Left hindlimb (tissue), 1 donor: ENCODE measurements at places on chromosomes 3 and 15.

DNA sequence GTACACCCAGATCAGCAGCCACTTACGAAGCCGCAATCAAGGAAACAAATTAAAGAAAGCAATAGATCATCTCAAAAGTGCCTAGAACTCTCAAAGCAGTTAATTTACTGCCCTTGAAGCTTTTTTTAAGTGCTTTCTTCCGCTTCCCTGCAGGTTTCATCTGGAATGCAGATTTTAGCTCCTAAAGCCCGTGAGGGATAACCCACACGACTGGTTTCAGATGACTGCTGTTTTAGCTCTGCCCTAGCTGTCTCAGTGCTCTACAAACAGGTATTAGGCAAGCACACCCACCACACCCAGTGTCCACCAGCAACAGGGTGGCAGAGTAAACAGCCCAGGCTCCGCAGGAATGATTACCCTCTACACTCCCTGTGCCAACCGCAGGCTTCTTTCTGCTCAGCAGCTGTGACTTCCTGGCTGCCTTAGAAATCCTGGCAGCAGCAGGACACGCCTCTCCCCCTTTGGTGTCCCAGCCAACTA, 126.0 kb downstream of the FMN1 start:
- DNase-seq, result peak; percentile 77

GRCh38 chr15:63499611-63500010, 4.8 kb upstream of the USP3 start:
- no peak for DNase-seq

DNA sequence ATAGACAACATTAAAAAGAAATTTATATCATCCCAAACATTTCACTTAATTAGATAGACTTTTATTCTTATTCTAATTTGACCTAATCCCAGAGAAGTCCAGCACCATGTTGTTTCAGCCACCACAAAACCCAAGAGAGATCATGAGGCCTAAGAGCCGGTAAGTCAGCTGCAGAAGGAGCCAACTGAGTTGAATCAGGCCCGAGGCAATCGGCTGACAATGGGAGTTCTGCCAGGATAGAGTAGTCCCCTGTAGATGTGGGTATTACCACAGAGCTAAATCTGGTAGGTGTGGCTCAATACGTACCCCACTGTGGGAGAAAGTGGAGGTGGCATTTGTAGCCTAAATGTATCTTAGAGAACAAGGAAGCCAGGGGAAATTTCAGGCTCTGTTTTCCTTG, 49.7 kb upstream of the UMPS start:
- DNase-seq, result no peak

GRCh38 chr3:37039161-37039846, 46.0 kb downstream of the MLH1 start:
- no peak for DNase-seq

DNA sequence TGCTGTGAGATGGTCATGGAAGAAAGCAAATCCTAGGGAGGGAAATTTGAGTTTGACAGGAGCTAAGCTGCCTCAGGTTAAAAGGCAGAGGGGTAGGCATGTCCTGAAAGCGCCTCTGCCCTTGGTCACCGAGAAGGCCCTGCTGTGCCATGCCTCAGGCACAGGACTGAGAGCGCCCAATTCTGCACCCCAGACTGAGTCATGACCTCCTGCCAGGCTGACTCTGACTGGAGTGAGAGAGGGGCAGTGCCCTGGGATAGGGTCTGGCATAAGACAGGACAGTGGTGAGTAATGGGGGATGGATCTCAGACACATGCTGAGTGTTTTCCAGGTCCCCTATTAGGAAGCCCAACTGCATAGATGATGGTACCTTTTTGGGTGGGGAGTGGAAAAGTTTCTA, 44.4 kb downstream of the EPHB1 start:
- DNase-seq, result no peak

DNA sequence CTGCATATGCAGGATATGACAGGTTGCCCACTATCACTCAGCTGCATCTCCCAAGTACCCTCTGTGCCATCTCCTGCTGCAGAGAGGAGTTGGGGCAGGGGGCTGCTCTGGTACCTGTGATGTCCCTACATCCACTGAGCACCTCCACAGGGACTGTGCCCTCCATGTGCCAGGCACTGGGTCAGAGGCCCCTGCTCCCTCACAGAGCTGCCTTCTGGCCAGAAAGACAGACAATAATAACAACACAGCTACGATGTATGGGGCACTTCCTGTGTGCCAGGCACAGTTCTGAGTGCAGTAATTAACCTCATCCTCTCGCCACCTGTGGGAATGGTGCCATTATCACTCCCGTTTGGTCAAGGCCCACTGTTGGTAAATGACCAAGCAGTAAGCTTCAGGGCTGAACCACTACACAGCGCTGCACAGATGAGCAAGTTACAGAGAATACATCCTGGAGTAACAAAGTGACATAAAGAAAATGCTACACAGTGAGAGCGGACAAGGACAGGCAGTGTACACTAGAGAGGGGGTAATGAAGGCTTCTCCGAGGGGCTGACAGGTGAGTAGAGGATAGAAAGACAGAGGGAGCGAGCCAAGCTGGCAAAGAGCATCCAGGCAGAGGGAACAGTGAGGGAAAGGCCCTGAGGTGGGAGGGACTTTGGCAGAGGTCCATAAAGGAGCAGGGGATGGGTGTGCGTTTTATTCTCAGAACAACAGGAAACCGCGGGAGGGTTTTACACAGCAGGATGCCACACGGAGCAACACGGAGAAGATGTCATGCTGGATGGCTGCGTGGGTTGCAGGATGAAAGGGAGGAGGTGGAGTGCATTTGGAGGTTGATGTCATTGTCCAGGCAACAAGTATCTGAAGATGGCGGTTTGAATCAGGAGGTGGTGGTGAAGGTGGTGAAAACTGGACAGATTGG, 13.6 kb downstream of the WNT7A start:
- no peak for DNase-seq

- no peak for DNase-seq
These were observed 24.0 kb upstream of the TEX9 start for GRCh38 chr15:56341201-56341600.

GRCh38 chr3:44237161-44237560, 4.5 kb upstream of the TOPAZ1 start:
- DNase-seq, result no peak

DNA sequence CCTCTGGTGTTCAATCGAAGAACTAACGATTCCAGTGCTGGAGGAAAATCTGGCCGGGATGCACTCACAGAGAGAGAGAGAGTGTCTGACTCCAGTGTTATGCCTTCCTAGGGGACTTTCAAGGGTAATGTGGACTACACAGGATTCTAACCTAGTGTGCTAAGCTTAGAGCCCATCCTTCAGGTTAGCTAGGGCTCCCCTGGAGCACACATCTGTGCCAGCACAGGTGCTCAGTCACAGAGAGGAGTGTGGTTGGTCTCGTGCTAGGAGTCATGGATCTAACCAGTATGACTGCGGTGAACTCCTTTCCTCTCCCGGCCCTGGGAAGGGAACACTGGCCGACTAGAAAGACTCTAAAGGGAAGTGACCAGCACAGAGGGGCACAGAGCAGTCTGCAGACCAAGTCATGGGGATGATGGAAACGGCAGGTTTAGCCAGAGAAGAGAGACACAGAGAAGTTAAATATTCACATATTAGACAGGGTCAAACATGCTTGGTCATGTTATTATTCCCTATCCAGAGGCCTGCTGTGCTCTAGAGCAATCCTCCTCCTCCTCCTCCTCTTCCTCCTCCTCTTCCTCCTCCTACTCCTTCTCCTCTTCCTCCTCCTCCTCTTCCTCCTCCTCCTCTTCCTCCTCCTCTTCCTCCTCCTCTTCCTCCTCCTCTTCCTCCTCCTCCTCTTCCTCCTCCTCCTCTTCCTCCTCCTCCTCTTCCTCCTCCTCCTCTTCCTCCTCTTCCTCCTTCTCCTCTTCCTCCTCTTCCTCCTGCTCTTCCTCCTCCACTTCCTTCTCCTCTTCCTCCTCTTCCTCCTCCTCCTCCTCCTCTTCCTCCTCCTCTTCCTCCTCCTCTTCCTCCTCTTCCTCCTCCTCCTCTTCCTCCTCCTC, 280.3 kb downstream of the XXYLT1 start:
- no peak for DNase-seq

DNA sequence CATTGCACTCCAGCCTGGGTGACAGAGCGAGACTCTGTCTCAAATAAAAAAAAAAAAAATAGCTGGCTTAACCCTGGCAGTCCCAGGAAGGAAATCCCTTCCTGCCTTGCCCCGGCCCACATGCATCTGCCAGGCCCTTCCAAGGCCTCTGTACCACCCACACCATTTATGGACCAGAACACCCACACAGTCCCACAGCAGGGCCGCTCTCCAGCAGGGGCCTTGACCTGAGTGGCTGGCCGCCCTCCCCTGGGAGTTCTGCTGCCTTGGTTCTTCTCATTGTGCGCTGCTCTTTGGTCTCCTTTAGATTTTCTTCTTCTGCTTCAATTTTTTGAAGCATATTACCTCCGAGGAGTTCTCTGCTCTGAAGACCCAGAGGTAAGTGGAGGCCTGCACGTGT, 16.1 kb upstream of the CPNE9 start:
- DNase-seq, result no peak

DNA sequence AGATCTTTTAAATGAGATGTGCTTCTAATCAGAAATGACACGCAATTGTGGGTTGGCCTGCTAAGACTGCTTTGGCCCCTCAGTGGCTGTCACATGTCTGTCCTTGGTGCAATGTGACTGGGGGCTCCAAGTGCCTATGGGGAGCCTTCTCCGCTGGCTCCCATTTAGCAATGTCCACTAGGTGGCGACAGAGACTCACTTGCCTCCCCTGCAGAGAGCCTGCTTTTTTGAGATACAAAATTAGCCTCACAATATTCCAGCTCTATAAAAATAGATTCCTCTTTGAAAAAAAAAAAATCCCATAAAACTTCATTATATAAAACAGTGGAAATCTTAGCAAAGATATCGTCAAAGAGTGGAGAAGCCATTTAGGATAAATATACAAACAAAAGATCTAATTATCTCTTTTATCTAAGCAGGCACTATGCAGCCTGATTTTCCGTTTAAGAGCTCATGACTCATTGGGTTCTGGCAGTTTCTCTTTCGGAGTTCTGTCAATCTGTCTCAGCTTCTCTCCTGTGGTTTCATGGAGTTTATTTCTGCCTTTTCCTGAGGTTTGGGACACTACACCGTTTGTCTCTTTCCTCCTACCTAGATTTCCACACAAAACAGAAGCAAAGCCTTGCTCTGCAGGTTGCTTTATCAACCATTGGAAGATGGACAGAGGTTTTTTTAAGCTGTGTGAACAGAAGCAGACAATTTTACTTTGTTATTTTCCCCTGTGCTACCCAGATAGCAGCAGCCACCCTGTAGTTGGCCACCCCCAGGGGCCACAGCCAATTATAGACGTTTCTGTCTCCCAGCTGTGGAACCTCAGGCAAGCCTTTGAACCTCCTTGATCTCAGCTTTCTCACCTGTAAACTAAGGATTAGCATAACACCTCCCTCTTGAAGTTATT, 68.4 kb upstream of the TNFAIP8L3 start:
- peak; percentile 61 for DNase-seq

DNA sequence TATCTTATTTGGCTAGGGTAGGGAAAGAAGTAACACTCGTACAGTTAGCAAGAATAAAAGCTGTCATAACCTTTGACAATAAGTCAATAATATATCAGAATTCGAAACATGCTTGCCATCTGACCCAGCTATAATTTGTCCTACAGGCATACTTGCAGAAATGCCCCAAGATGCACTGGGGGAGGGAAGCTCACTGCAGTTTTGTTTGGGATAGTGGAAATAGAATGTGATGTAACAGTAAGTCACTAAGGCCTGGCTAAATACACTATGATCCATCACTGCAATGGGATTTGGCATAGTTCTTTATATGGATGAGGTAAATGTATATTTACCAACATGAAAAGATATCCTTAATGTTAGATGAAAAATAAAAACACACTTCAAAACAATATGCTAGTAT, 25.5 kb upstream of the TMOD3 start:
- DNase-seq, result no peak
